ENCODE measurements at places on chromosomes 1 and 21. TPM values are rescaled to one million over a fixed set of nuclear protein-coding genes. Genes with fewer than 3 reads are reported as not detected.

The OR6N1 gene
- not detected for polyA plus RNA-seq

The CD160 gene
- 31.6 TPM for polyA plus RNA-seq

The PRSS38 gene
- not detected for polyA plus RNA-seq

GRCh38 chr1:19310061-19310460 lies 1.9 kb downstream of the AKR7A2 start:
- H3K4me1 ChIP-seq = peaks cover 13% of the 10 kb centered on the region
- H3K36me3 ChIP-seq = peaks cover 17% of the 10 kb centered on the region
- no peak for DNase-seq

- H3K27me3 ChIP-seq = peaks cover 15% of the 10 kb centered on the region
- H3K36me3 ChIP-seq = no peaks in the 10 kb centered on the region
- H3K27ac ChIP-seq = no peak overlapping the region
- no peaks in the 10 kb centered on the region for H3K4me1 ChIP-seq
Observed at GRCh38 chr1:186682736-186683135, 2.5 kb upstream of the PTGS2 start.

- no peaks in the 10 kb centered on the region for H3K27me3 ChIP-seq
- no peak overlapping the region for H3K27ac ChIP-seq
- no peaks in the 10 kb centered on the region for H3K4me1 ChIP-seq
- no peak overlapping the region for H3K4me3 ChIP-seq
Observed at GRCh38 chr1:111729946-111730681, 9.1 kb downstream of the INKA2 start.

DNA sequence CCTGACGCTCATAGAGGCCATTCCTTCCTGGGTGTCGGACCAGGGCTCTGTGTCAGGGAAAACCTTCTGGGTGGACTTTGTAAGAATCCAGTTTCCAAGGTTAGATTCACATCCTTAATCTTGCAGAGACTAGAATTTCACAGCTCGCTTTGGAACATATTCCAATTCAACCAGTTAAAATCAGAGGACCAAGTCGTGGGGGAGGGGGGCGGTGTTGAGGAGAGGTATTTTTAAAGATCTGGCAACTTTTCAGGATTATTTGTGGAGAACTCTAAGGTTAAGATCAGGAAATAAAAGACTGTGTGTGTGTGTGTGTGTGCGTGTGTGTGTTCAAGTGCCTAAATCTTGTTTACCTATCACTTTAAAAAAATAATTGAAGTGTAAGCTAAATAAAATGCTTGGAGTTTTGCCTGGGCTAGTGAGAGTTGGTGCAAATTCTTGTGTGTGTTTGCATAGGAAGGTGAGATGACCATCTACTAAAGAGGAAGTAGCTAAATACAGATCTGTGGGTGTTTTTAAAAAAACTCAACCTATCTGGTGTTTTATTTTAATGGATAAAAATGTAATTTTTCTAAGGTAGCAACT lies 21.8 kb downstream of the TENT5C start:
- peaks cover 17% of the 10 kb centered on the region for H3K36me3 ChIP-seq
- no peak overlapping the region for H3K27ac ChIP-seq
- no peak for DNase-seq
- peaks cover 4% of the 10 kb centered on the region for H3K4me1 ChIP-seq
- H3K4me3 ChIP-seq = no peak overlapping the region
- no peaks in the 10 kb centered on the region for H3K27me3 ChIP-seq

GRCh38 chr1:93620841-93621210 lies 60.8 kb downstream of the BCAR3 start:
- H3K27me3 ChIP-seq = no peaks in the 10 kb centered on the region
- peaks cover under 1% of the 10 kb centered on the region for H3K4me1 ChIP-seq
- DNase-seq = no peak
- H3K36me3 ChIP-seq = no peaks in the 10 kb centered on the region

- peaks cover 28% of the 10 kb centered on the region for H3K4me1 ChIP-seq
- no peaks in the 10 kb centered on the region for H3K36me3 ChIP-seq
- H3K27ac ChIP-seq = no peak overlapping the region
- H3K27me3 ChIP-seq = no peaks in the 10 kb centered on the region
- no peak overlapping the region for H3K4me3 ChIP-seq
- no peak for DNase-seq
Observed at GRCh38 chr21:33189237-33189636, 40.5 kb upstream of the IFNAR2 start.

DNA sequence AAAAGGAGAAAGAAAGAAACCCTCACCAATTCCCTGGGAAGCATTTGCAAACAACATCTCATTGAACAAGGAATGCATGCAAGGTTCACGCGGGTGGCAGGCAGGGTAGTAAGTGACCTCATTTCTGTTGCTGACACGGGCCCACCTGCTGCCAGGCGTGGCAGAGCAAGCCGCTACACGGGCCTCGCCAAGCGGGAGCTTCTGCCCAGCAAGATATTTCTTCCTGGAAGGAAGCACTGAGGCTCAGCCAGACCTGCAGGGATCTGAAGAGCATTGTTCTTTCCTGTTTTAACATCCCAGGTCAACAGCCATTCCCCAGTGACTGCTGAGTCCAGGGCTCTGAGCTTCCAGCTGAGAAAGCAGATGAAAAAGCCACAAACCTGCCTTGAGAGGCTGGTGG lies 91.9 kb upstream of the IGSF21 start:
- no peaks in the 10 kb centered on the region for H3K36me3 ChIP-seq
- no peak overlapping the region for H3K27ac ChIP-seq
- no peak overlapping the region for H3K4me3 ChIP-seq
- no peak for DNase-seq
- H3K27me3 ChIP-seq = no peaks in the 10 kb centered on the region
- H3K4me1 ChIP-seq = no peaks in the 10 kb centered on the region

DNA sequence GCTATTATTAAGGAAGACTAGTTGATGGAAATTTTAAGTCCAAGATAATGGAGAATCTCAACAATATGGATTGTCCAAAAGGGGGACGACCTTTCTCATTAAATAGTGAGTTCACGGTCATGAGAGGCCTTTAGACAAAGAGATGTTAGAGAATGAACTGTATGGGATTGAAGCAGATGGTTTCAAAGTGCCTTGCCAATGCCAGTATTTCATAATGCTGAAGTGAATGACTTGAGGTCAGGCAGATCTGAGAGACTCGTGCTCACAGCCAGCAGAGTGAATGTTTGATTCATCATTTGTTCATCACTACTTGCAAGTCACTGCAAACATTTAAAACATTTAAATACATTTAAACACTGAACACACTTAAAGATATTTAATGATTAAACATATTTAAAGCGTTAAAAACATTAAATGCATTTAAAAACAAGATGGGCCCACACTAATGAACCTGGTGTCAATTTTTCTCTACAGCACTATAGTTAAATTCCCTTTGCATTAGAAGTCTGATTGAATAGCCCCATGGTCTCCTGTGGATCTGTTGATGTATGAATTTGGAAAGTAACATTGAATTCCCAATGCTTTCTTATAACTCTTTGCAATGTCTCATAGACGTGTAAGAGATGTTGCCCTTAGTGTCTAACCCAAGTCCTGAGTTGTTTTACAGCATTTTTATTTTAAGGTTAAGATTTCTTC lies 80.7 kb downstream of the TGFB2 start:
- no peaks in the 10 kb centered on the region for H3K27me3 ChIP-seq
- no peak for DNase-seq
- no peak overlapping the region for H3K27ac ChIP-seq
- no peaks in the 10 kb centered on the region for H3K4me1 ChIP-seq
- H3K4me3 ChIP-seq = no peak overlapping the region
- H3K36me3 ChIP-seq = no peaks in the 10 kb centered on the region

Measured in CD8-positive, alpha-beta memory T cell (primary cell).